ENCODE measurements at places on chromosomes 12 and 14.

- no peak for DNase-seq
Measured at GRCh38 chr14:68945585-68946488, 33.3 kb downstream of the ACTN1 start.

DNA sequence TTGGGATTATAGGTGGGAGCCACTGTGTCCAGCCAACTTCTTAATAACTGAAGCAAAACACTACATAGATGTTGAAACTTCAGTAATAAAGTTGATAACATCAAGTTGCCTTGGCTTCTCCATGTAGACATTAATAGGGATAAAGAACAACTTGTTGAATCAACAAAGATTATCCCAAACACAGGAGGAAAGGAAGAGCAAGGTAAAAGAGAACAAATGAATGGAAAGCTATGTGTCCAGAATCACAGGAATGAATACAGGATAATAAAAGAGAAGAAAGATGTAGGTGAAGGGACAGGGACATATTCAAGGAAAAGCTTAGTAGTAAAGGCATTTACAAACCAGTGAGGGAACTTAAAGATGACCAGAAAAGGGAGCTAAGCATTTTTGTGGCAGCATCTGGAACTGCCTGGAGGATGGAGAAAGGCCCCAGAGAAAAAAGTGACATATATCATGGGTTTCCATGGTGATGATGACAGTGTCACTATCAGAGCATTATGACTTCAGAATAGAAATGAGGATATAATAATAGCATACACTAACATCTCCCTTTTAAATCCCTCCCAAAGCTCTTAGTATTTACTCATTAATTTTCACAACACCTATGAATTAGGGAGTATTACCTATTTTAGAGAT is 24.0 kb upstream of the MDM1 start:
- DNase-seq: no peak

DNA sequence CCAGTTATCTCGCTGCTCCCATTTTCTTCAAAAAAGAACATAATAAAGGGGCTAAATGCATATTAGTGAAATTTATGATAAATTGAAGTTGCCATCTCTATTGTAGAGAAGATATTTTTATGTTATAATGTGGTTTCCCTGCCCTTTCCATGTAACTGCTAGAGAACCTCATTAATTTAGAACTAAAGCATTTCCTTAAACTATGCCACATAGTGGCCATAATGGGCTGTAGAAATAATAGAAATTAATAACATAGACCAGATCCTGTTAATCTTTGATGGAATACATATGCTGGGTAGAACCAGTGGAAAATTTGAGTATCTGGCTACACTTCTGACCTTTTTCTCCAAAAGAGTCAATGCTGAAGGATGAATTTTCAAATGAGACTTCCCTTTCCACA is 376.7 kb downstream of the PDZRN4 start:
- no peak for DNase-seq

- DNase-seq: no peak
Measured at GRCh38 chr12:1881301-1881700, 37.2 kb downstream of the CACNA2D4 start.

- DNase-seq: peak; percentile 42
Measured at GRCh38 chr14:57390806-57391516, 575 bp downstream of the NAA30 start.

DNA sequence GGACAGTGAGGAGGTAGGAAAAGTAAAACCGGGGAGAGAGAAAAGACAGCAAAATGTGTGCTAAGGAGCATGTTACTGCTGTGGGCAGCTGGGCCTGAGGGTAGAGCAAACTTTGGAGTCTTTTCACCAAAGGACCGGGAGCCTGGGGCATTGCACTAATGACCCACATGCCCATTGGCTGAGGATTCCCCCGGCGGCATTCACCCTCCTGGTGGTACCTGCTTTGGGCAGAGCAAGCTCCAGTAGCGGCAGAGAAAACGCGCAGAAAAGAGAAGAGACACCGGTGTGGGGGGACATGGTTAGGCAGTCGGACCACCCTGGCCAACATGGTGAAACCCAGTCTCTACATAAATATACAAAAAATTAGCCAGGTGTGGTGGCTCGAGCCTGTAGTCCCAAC is 83.4 kb upstream of the ESRRB start:
- no peak for DNase-seq

DNA sequence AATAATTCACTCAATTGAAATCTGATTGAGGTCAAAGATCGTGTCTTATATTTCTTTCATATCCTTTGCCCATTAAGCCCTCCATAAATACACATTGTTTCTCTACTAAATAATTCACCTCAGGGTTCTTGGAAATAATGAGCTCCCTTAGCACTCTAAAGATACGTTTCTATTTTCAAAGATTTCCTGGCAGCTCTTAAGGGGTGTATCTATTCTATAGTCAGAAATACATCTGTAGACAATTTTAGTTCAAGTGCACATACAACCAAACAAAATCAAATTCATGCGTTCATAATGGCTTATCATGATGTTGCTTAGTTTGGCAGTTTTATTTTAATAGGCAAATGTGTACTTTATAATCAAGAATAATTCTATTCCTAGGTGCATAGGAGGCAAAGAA is 361.1 kb upstream of the DDHD1 start:
- no peak for DNase-seq

Data from HAP-1 (cell line).